ENCODE measurements at places on chromosomes 2 and 18. TPM values are rescaled to one million over a fixed set of nuclear protein-coding genes. Genes with fewer than 3 reads are reported as not detected.

GPR39 gene
- total RNA-seq = not detected

UGGT1 gene
- 61.0 TPM for total RNA-seq

PLGLB1 gene
- 2.8 TPM for total RNA-seq

NT5DC4 gene
- not detected for total RNA-seq

SLC14A1 gene
- 1.5 TPM for total RNA-seq

POTEJ gene
- not detected for total RNA-seq

MTA3 gene
- total RNA-seq = 21.5 TPM

TSPYL6 gene
- total RNA-seq = not detected

MC2R gene
- not detected for total RNA-seq

SLC4A3 gene
- not detected for total RNA-seq

All from activated CD4-positive, alpha-beta memory T cell treated with anti-CD3 and anti-CD28 coated beads, Interleukin-2, amount 10 ng/mL, durations not matched to agents 7 days and 5 days (primary cell).